ENCODE measurements at places on chromosomes 12 and 14. TPM values are rescaled to one million over a fixed set of nuclear protein-coding genes. Genes with fewer than 3 reads are reported as not detected.

GRCh38 chr12:45289245-45290215 is 73.6 kb downstream of the ANO6 start:
- no peaks in the 10 kb centered on the region for H3K27me3 ChIP-seq
- no peak for DNase-seq
- H3K36me3 ChIP-seq, result no peaks in the 10 kb centered on the region
- peak overlapping the region; percentile 45 for H3K27ac ChIP-seq
- peaks cover 30% of the 10 kb centered on the region for H3K4me1 ChIP-seq
- H3K4me3 ChIP-seq, result peak overlapping the region; percentile 18

DNA sequence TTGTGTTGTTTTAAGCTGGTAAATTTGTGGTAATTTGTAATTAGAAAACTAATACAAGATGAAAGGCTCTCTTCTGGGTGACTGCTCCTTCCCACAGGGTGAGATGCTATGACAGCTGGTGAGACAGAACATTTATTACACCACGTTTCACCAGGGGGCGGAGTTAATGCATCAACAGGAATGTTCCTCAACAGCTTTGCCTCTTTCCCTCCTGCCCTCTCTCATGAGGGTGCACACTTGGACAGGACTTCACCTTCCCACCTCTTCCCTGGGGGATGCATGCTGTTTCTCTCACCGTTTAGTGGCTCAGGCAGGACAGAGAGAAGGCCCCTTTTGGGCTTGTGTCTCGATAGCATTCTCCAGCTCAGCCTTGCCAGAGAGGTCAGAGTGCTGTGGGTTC is 13.4 kb upstream of the PPP1R1A start:
- DNase-seq, result peak; percentile 47
- H3K27me3 ChIP-seq, result peaks cover 18% of the 10 kb centered on the region

GRCh38 chr14:55540847-55541773 is 38.9 kb upstream of the KTN1 start:
- no peak overlapping the region for H3K27ac ChIP-seq
- no peak overlapping the region for H3K4me3 ChIP-seq
- no peaks in the 10 kb centered on the region for H3K27me3 ChIP-seq
- peaks cover 15% of the 10 kb centered on the region for H3K4me1 ChIP-seq
- peak; percentile 60 for DNase-seq
- no peaks in the 10 kb centered on the region for H3K36me3 ChIP-seq

DNA sequence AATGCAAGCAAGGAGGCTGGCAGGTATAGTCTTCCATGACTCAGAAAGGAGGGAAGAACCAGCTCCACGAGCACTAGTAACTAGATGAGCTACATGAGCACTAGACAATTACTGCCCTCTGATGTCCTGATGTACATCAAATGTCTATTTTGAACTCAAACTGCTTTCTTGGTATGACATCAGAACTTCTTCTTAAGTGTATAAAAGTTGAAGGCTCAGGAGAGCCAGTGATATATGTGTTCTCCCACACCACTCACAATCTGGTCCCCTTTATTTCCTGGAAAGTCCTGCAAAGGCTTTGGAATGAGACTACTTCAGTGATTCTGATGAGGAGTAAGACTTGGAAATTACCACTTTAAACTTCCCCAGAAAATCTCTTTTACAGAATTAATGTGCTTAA is 18.5 kb upstream of the DHRS7 start:
- no peaks in the 10 kb centered on the region for H3K27me3 ChIP-seq
- no peak overlapping the region for H3K27ac ChIP-seq
- H3K36me3 ChIP-seq, result no peaks in the 10 kb centered on the region

- no peak overlapping the region for H3K27ac ChIP-seq
- H3K4me3 ChIP-seq, result no peak overlapping the region
- H3K27me3 ChIP-seq, result no peaks in the 10 kb centered on the region
- DNase-seq, result no peak
Measured at GRCh38 chr14:91861091-91861490, 6.2 kb downstream of the TC2N start.

DNA sequence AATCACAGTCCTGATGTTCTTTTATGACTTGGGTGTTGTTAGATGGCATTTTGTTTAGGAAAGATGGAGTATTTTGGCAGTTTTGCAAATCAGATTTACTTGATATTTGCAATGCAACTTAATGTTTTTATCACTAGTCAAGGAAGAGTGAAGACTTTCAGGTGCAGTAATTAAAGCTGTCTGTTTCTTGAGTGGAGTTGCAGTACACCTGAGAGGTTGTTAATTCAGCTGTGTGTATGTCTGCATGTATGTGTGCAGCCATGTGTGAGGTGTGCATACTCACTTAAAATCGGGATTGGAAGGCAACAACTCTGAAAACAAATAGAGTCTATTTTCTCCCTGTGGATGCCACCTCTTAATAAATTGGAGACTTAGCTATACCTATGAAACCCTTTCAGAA is 94.5 kb downstream of the RMST start:
- no peak for DNase-seq

GRCh38 chr14:95264271-95264973 is 55.3 kb downstream of the CLMN start:
- H3K27me3 ChIP-seq, result 0 out of 2 replicates have a peak, but pooled peaks cover 6% of the 10 kb centered on the region
- no peaks in the 10 kb centered on the region for H3K36me3 ChIP-seq
- H3K27ac ChIP-seq, result no peak overlapping the region
- H3K4me1 ChIP-seq, result peaks cover 25% of the 10 kb centered on the region

DNA sequence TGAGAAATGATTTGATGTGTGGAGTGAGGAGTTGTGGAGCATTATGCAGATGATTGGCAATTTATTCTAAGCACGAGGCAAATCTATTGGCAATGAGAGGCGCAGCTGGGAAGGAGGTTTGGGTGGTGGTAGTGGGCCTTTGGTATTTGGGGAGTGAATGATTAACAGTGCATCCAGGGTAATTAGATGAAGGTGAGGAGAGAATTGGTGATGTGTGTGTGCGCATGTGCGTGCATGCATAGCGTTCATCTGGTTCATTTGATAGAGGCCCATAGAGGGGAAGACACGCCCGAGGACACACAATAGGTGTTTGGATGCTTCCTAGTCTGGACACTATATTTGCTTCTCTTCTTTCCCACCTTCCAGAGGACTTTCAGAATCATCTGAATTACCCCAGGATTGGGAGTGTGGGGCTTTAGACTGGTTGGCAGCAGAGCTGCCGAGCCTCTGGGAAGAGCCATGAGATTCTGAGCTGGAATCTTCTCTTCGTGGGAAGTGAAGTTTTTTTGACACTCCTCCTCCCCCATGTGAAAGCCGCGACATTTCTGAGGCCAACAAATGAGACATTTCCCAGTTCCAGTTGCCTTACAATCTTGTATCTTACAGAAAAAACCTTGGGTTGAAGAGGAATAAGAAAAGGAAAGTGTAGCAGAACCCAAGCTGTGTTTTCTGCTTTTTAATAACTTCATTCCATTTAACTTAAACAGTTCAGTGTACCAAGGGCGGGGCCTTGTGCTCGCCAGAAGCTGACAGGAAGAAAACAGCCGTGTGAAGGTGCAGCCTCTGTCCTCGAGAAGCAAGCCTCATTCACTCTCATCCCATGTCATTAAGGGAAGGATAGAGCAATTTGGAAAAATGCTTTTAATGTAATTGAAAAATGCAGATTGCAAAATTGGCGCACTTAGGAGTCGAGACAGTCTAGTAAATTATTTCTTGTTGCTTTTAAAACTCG is 65.2 kb downstream of the SLC25A47 start:
- H3K4me3 ChIP-seq, result no peak overlapping the region
- no peaks in the 10 kb centered on the region for H3K27me3 ChIP-seq
- no peak overlapping the region for H3K27ac ChIP-seq
- no peak for DNase-seq
- no peaks in the 10 kb centered on the region for H3K36me3 ChIP-seq
- H3K4me1 ChIP-seq, result peaks cover 26% of the 10 kb centered on the region

- no peaks in the 10 kb centered on the region for H3K4me1 ChIP-seq
- H3K36me3 ChIP-seq, result 0 out of 2 replicates have a peak, but pooled peaks cover 11% of the 10 kb centered on the region
- DNase-seq, result peak; percentile 54
Measured at GRCh38 chr14:52015411-52016030, 26.2 kb downstream of the RTRAF start.

- DNase-seq, result peak; percentile 71
- H3K36me3 ChIP-seq, result no peaks in the 10 kb centered on the region
- H3K4me3 ChIP-seq, result no peak overlapping the region
- peak overlapping the region; percentile 68 for H3K27ac ChIP-seq
- peaks cover 22% of the 10 kb centered on the region for H3K4me1 ChIP-seq
Measured at GRCh38 chr12:122064780-122065588, 13.6 kb upstream of the MLXIP start.

DNA sequence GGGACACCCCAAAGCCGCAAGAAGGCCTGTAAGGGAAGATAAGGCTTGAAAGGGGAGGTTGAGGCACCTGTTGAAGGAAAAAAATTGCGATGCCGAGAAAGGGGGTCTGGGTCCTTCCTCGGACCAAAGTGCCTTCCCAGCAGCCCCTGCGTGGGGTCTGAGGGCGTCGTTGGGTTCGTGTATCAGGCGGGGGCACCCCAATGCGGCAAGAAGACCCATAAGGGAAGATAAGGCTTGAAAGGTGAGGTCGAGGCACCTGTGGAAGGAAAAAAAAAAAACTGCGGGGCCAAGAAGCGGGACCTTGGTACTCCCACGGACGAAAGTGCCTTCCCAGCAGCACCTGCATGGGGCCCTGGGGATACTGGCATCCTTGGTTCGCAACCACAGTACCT is 277.5 kb downstream of the ALG10 start:
- DNase-seq, result no peak
- no peak overlapping the region for H3K27ac ChIP-seq
- H3K4me3 ChIP-seq, result no peak overlapping the region
- H3K27me3 ChIP-seq, result no peaks in the 10 kb centered on the region

DNA sequence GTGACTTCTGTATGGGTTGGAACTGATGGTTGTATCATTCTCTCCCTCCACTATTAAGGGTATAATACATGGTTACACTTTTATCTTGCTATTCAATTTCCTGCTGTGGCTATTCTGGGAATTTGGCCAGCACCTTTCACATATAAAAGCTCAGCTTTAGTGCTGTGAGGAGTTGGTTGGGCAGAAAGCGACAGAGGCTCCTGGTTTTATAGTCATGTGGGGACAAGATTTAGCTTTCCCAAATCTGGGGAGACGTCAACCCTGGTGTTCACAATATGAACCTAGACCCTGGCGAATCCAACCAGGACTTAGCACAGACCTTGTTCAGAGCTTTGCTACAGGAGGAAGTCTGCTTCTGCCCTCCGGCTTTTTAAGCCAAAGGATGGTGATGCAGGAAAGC is 36.5 kb downstream of the FOS start:
- peaks cover 23% of the 10 kb centered on the region for H3K4me1 ChIP-seq
- H3K36me3 ChIP-seq, result no peaks in the 10 kb centered on the region
- H3K27ac ChIP-seq, result no peak overlapping the region
- DNase-seq, result peak; percentile 83
- no peak overlapping the region for H3K4me3 ChIP-seq
- H3K27me3 ChIP-seq, result no peaks in the 10 kb centered on the region

- no peaks in the 10 kb centered on the region for H3K36me3 ChIP-seq
- no peaks in the 10 kb centered on the region for H3K27me3 ChIP-seq
- DNase-seq, result peak; percentile 63
- peak overlapping the region; percentile 42 for H3K27ac ChIP-seq
- H3K4me3 ChIP-seq, result no peak overlapping the region
Measured at GRCh38 chr12:67671419-67671818, 22.9 kb downstream of the DYRK2 start.

- no peaks in the 10 kb centered on the region for H3K27me3 ChIP-seq
- no peak for DNase-seq
- no peaks in the 10 kb centered on the region for H3K4me1 ChIP-seq
- H3K36me3 ChIP-seq, result no peaks in the 10 kb centered on the region
Measured at GRCh38 chr12:110885152-110885840, 35.1 kb downstream of the MYL2 start.

- no peak overlapping the region for H3K27ac ChIP-seq
- DNase-seq, result no peak
- no peaks in the 10 kb centered on the region for H3K36me3 ChIP-seq
- no peaks in the 10 kb centered on the region for H3K4me1 ChIP-seq
Measured at GRCh38 chr12:119461636-119462214, 127.2 kb downstream of the CCDC60 start.

DNA sequence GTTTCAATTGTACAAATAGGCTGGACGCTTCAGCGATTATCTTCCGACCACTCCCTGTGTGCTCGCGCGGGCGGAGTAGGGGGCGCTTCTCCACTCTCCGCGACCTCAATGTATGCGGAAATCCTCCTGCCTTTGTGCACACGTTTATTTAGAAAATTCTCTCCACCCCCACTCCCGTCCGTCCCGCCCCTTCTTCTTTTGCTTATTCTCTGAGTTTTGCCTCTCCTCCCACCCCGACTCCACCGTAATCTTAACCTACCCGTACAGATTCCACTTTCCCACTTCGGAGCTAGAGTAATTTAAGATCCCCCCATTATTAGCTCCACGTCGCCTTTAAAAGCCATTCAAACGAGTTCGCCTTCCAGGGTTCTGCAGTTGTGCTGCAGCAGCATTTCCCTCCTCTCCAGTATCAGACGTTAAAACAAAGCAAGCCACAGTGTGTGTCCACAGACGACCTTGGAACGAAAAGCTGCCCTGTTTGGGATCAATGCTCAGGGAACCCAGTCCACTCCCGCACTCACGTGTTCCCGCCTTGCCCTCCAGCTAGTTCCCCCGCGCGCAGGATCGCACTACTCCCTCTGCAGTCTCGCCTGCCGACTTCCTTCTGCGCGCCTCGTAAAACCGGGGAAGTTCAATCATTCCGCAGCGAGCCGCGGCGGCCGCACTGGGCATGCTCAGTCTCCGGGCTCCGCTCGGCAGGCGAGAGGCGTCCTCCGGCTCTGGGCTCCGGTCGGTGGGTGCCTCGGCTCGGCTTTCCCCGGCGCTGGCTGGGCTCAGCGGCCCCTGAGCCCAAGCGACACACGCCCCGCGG is at the start of gene ANO6:
ANO6 (plus strand) TSS at position 677 of the 811 bp plus-strand sequence. CDS start 227 bp downstream, outside the sequence.
- no peaks in the 10 kb centered on the region for H3K27me3 ChIP-seq
- peak within 1 kb of the TSS; percentile 95 for H3K4me3 ChIP-seq
- peaks cover 21% of the 10 kb centered on the region for H3K4me1 ChIP-seq
- H3K36me3 ChIP-seq, result no peaks in the 10 kb centered on the region
- DNase-seq, result peak; percentile 96
- H3K27ac ChIP-seq, result peak within 1 kb of the TSS; percentile 86

- H3K4me3 ChIP-seq, result no peak overlapping the region
- no peaks in the 10 kb centered on the region for H3K36me3 ChIP-seq
- no peaks in the 10 kb centered on the region for H3K27me3 ChIP-seq
Measured at GRCh38 chr14:89445273-89445973, 28.4 kb upstream of the FOXN3 start.

The P2RX2 gene
- not detected for total RNA-seq

The SH2B3 gene
- 39.1 TPM for total RNA-seq

The KRT84 gene
- total RNA-seq, result not detected

The IL22 gene
- total RNA-seq, result not detected

The RPL10L gene
- not detected for total RNA-seq

The FOXN4 gene
- not detected for total RNA-seq

All from GM23248 (cell line).